Fibroblast of skin of left biceps (primary cell): ENCODE measurements at places on chromosomes 7 and 10.

GRCh38 chr7:96426027-96426426 lies 104.1 kb upstream of the SLC25A13 start:
- DNase-seq: no peak

DNA sequence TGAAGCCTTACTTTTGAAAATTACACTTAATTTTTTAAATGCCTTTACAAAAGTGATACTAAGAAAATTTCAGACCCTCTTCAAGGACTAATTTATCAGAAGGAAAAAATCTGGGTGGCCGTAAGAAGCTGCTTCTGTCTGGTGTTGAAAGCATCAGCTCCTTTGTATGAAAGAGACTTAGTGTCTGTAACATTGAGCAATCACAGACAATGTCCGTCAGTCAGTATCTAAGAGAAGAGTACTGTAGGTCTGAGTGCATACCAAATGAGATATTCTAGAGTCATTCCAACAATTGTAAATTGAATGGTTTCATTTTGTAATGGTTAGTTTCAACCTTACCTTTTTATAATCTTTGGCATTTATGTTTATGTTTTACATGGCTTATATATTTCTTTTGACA lies 11.1 kb upstream of the MDFIC start:
- no peak for DNase-seq

GRCh38 chr7:79494046-79494445 lies 40.6 kb upstream of the MAGI2 start:
- no peak for DNase-seq

DNA sequence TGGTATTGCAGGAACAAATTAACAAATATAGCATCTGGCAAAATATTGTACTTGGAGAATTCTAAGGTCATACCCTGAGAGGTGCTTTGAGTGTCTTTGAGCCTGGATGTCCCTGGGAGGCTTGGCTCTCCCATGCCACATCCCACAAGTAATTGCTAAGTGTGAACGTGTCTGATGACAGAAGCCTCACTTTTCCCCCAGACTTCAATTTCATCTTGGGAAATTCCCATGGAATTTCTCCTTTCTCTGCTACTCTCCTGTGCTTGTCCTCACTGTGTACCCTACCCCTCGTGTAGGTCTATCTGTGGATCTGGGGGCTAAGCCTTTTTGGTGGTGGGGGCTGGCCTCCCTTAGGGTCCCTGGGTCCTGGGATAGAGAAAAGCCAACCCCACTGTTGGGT lies 293.3 kb downstream of the TCF7L2 start:
- DNase-seq: no peak

- no peak for DNase-seq
Measured at GRCh38 chr10:104308439-104308903, 29.8 kb downstream of the ITPRIP start.
